GM12891 (cell line): ENCODE measurements at places on chromosomes 2 and 18.
A peak's percentile ranks its signal among the peaks of the same experiment; 100 is the strongest.

GRCh38 chr2:114007436-114007835, 117.5 kb downstream of the ACTR3 start:
- DNase-seq: no peak

DNA sequence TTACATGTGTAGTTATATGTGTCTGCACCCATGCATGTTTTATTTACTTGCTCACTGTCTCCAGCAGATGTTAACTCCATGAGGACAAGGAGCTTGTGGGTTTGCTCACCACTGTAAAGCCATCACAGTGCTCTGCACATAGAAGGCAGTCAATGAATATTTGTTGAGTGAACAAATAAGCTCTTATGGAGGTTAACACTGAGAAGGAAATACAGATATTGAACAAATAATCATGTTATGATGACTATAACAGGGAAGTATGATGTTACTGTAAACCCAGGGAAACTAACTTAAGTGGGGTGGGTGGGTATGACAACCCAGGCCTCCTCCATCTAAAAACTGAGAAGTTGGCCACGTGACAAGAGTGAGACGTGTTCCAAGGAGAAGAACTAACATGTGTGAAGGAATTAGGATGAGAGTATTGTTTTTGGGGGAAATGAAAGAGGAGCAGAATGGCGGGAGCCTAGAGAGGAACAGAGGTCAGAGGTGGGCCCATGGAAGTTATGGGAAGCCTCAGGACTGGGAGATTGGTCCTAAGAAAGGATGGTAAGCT, 6.0 kb upstream of the FAM117B start:
- DNase-seq: no peak

GRCh38 chr18:5630057-5630899, 86.5 kb upstream of the EPB41L3 start:
- peak; percentile 46 for DNase-seq

DNA sequence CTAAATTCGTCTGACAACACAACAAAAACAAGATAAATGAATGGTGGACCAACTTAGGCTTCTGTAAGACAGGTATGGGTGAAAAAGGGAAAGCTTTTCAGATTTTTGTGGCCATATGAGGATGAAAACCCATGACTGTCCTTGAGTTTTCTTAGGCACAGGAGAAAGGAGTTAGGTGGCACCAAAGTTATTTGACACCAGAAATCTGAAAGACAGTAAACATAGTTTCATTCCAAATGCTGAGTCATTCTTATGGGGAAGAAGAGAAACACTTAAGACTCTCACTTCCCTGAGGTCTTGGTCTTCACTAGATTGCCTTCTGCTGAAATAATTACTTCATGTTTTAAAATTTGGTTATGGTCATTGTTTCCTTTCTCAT, 5.2 kb upstream of the GPD2 start:
- peak; percentile 31 for DNase-seq

DNA sequence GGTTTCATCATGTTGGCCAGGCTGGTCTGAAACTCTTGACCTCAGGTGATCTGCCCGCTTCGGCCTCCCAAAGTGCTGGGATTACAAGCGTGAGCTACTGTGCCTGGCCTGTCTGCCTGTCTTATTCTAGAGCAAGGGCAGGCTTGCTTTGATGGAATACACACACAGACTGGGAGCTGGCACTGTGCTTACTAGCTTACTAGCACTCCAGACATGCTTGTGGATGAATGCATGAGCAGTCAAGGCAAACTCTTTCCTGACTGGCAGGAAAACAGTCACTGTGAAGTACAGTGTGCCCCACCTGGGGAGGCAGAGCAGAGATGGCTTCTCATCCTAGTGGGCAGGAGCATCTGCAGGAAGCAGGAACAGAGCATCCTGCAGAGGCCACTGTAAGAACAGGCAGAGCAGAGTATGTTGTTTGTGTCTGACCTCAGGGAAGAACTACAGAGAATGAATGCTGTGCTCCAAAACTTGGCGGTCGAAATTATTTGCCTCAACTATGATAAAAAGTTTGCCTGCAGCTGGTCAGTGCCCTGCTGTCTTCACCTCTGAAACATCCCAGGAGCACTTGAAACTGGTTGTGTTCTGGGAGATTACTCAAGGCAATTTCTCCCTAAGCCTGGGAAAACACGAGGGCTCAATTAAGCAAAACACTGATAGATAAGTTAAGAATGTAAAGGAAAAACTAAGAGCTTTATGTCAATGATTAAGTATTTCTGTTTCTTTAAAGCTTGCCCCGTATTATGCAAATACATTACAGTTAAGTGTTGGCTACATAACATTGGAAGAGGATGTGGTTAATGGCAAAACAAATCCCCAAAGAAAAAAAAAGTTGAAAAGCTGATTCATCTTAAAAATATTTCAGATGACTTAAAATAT, 102.4 kb downstream of the VAPA start:
- DNase-seq: no peak

DNA sequence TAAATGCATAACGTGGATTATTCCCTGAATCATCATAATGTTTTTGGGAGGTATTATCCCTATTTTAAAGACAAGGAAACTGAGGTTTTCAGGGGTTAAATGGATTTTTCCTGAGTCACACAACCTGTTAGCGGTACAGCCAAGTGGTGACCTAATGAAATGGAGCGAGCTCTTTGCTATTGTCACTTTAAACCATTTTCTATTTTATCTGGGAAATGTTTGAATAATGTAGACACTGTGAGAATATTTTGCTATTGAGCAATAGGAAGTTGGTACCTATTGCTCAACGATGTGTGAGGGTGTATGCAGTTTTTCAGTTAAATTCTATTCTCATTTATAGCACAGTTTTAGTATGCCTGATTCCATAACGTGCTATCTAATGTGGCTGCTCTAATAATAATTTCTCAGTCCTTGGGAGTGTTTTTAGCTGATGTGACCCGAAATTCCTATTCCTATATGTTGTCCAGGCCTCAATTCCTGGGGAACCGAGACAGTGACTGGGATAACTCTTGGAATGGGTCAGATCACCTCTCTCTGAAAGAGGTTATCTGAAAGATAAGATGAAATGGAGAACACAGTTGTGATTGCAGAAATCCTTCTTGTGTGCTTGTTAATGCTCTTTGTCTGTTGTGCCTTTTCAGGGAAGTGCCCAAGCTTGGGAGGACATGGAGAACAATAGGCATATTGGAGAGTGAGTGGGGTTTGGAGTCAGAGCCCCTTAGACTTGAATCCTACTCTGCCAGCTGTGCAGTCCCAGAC, 38.4 kb downstream of the ABCB11 start:
- no peak for DNase-seq

DNA sequence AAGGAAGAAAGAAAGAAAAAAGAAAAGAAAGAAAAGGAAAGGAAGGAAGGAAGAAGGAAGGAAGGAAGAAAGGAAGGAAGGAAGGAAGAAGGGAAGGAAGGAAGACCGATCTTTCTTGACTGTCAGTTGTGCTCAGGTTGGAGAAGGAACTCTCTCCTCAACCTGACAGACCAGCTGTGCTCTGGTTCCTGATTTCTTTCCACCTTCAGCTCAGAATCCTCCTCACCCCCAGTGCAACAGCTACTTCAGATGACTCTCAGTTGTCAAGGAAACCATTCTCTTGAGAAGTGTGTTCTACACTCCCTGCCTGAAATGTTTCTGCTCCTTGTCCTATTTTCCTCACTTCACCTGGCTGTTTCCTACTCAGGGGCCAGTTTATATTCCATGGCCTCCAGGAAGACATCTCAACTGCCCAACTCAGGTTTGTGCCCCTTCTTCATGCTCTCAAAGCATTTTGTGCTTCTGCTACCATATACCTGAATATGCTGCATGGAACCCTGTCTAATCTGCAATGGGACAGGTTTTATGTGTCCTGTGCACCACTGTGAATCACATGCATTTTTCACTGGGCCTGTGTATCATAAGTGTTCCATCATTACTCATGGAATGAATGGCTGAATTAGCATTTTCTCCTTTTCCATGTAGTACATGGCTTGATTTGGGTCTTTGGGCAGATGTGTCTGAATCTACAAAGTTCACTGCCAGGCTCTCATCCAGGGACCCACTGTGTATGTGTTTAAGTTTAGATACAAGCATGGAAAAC, 32.8 kb upstream of the DOCK10 start:
- DNase-seq: no peak

DNA sequence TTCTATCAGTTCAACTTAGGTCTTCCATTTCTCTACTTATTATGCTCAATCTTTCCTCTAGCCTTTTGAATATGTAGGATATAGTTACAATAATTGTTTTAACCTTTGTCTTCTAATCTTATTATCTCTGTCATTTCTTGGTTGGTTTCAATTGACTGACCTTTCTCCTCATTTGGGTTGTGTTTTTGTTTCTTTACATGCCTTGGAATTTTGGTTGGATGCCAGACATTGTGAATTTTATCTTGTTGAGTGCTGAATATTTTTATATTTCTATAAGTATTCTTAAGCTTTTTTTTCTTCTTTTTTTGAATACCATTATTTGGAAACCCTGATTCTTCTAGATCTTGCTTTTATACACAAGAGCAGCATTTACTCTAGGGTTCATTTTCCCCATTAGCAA, 30.7 kb upstream of the TMEM247 start:
- no peak for DNase-seq

GRCh38 chr2:159035790-159036411, 67.5 kb downstream of the TANC1 start:
- no peak for DNase-seq
